Posterior vena cava (tissue), 2 donors: ENCODE measurements at places on chromosomes 6 and 20. TPM values are rescaled to one million over a fixed set of nuclear protein-coding genes. Genes with fewer than 3 reads are reported as not detected.

Gene BMP6
- total RNA-seq: 5.7 TPM

Gene RIMS1
- 37.5 TPM for total RNA-seq

Gene COL20A1
- 0.14 TPM for total RNA-seq

Gene ID4
- 97.0 TPM for total RNA-seq
